ENCODE measurements at places on chromosomes 16 and 17.
A peak's percentile ranks its signal among the peaks of the same experiment; 100 is the strongest.

GRCh38 chr17:2192367-2193057 lies 111.1 kb downstream of the SMG6 start:
- peak; percentile 81 for DNase-seq

GRCh38 chr17:34318474-34318873 lies 761 bp upstream of the CCL8 start:
- DNase-seq, result no peak

DNA sequence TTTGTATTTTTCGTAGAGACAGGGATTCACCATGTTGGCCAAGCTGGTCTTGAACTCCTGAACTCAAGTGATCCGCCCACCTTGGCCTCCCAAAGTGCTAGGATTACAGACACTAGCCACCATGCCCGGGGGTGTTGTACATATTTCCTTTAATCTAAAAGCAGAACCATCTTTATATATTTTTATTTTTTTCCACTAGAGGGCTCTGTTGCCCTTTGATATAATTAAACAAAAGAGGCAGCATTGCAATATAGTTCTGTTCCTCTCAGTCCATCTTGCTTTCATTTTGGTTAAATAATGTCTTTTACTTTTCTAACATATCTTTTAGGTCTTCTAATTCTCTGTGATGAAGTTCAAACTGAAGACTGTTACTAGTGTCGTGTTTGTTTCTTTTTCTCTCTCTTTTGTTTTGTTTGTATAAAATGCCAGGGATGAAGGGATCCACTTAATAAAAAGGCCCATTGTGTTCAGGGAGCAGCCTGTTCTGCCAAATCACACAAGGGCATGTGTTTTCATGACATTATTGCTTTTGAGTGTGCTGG lies 23.4 kb downstream of the WWOX start:
- peak; percentile 62 for DNase-seq

DNA sequence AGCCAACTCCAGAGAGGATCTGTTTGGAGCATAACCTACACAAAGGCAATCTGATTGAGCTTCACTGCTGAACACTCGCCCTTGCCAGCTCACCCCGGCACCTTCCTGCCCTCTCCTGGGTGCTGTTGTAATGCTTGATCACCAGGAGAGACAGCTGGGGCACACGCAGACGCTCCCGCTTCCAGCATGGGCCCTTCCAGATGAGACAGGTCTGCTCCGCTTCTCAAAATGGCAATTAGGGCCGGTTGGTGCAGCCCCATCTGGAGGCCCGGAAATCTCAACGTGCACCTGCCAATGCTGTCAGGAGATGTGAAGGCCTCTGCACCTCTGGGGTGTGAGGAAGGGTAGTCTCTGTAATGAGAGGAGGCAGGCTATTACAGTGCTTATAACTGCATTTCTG lies 206.1 kb downstream of the ABCC12 start:
- DNase-seq, result no peak

DNA sequence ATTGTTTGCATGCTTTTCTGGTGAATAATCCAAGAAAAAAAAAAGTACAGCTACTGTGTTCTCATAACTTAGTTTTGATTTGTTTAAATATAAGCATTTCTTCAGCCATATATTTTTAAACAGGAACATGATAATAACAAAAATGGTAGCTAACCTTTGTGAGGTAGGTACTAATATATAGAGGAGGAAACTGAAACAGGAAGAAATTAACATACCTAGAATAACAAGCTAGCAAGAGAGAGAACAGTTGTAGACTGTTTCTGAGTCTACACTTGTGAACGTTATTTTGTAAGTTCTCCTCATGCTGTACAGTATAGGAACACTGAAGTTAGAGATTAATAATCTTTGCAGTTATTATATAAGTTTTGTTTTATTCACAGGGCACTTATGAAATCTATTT lies 49.3 kb downstream of the NSRP1 start:
- no peak for DNase-seq

GRCh38 chr17:2874189-2874686 lies 78.0 kb downstream of the RAP1GAP2 start:
- DNase-seq, result no peak

GRCh38 chr16:48963901-48964615 lies 317.6 kb downstream of the CBLN1 start:
- DNase-seq, result no peak

DNA sequence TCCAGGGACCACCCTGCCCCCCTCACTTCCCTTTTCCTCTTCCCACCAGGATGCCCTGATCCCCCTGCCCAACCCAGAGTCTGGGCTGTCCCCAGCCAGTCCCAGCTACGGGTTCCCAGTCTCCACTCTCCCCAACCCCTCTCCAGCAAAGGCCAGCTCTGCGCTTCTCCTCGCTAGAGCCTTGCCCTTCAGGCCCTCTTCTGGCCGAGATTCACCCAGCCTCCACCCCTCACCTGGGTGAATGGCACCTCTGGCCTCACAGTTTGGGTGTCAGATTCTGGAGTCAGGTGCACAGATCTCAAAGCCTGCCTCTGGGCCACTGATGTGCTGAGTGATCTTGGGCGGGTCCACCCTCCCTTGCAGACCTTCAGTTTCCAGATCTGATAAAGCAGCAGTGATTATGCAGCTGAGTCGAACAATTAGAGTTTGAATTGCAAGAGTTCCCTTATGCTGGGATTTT lies 185.6 kb upstream of the TNRC6C start:
- DNase-seq, result no peak

DNA sequence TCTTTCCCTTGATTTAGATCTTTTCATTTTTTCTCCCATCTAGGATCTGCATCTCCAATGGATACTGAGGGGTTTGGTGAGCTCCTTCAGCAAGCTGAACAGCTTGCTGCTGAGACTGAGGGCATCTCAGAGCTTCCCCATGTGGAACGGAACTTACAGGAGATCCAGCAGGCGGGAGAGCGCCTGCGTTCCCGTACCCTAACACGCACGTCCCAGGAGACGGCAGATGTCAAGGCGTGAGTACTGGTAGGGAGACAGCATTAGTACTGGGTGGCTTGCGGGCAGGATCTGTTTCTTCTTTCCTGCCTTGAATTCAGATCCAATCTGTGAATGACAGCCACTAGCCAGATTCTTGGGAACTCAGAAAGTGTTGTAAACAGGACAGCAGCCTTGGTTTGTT lies 18.3 kb downstream of the NUP93 start:
- DNase-seq, result no peak

DNA sequence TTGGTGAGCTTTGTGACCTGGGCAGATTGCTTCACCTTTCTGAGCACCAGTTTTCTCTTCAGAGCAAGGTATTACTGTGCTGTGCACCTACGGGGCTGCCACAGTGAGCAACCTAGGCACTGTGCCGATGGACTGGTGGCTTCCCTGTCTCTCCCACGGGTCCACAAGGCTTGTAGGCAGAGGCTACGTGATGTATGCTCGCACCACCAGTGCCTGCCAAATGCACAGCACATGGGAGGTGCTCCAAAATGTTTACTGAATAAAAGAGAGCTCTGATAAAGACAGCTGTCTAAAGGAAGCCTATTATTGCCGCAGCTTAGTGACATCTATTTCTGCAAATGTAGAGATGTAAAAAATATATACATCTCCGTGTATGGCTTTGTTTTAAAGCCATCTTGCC lies 139.2 kb downstream of the CDK5R1 start:
- DNase-seq, result no peak

Measured in activated CD4-positive, alpha-beta T cell treated with anti-CD3 and anti-CD28 coated beads, Interleukin-2, amount 10 ng/mL, durations not matched to agents 24 days and 14 days (primary cell).